ENCODE measurements at places on chromosomes 1 and 21.

DNA sequence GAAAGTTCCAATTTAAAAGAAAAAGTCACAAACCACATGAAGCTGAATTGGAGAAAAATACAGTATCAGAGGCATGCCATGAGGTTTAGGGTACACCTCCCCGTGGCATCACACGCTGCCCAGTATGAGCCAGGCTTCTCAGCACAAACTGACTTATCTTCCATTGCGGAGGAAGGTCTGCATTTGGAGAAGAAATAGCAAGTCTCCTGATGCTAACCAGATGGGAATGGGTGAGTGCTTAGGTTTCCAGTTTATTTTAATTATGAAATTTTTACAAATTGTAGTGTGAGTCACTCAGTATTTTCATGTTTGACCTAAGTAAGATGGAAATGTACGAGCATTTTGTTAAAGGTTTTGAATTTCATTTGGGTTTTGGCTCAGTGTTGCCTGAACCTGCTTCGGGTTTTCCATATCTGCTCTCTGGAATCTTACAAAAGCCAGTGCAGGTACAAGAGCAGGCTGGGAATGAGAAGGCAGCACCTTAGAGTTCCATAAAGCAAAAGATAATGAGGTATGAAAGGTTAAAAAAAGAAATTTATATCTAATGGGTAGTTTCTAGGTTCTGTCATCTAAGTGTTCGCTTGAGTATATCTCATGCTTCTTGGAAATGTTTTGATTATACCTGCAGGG is 213.9 kb downstream of the PATJ start:
- no peak for DNase-seq

DNA sequence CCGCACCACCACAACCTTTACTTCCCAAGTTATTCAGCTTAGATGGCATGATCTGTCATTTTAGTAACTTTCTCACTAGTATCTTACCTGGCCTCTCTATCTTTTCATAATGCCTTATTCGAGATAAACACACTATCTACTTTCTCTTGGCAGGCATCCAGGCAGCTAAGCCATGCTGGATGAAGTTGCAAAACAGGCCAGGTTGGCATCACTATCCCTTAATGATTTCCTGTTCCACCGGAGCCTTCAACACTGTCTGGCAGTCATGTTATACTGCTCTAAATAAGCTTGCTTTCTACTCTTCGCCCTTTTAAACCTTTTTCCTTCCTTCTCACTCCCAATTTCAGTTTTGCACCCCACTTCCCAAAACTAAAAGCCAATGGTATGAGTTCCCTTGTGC is 12.0 kb upstream of the KCNH1 start:
- DNase-seq = no peak

GRCh38 chr1:29551123-29551936 is 315.0 kb downstream of the PTPRU start:
- DNase-seq = no peak

- no peak for DNase-seq
Measured at GRCh38 chr1:22088331-22088730, 35.8 kb downstream of the CDC42 start.

DNA sequence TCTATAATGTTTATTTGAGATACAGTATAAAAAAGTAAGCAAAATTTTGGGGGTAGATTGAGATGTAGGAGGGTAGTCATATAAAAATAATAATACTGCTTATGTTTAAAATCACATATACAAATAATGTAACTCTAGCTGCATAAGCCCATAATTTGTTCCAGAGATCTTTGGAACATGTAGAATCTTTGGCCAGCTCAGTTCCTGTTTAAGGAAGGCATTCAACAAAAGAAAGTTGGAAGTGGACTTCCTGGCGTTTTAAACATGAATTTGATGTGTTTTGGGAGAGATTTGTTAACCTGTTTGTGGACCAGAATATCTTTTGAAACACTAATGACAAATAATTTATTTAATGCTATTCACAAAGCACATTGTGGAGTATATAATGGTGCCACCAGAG is 27.7 kb downstream of the GIPC2 start:
- DNase-seq = no peak

DNA sequence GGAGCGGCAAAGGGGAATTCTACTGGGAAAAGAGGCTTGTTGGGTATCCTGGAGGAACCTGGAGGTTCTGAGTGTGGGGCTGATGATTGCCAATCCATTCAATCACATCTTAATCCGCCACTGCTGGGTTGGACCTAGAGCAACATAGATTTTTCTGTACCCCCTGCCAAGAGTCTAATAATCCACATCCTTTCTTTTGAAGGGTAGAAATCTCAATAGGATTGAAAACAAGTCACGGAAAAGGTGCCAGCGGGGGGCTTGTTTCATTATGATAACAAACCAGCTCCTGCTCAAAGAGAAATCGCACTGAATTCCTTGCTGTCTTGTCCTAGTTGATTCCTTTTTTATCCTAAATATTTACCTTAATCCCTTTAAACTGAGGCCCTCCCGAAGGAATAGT is 528.5 kb downstream of the ADGRL2 start:
- no peak for DNase-seq
